ENCODE measurements at places on chromosomes 13 and 19.

DNA sequence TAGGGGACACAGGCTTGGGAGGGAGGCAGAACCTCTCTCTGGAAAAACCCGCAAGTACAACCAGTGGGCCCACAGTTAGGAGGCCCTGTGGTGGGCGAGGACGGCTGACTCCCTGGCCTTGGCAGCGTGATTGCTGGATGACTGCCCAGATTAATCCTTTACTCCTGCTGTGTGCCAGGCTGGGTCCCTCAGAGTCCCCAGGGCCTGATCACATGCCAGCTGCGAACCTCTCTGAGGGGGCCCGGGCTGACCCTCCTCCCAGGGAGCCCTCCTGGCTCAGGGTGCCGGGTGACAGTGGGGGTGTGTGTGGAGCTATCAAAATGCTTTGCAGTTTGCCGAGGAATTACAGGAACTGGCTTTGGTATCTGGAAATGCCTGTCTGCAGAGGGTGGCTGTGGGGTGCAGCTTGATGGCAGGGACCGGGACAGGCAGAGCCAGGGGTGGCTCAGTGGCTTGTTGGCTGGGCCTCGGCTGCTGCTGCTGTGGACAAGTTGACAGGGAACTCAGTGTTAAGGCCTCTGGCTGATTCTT lies 48.9 kb downstream of the DNM2 start:
- DNase-seq, result peak; percentile 20

DNA sequence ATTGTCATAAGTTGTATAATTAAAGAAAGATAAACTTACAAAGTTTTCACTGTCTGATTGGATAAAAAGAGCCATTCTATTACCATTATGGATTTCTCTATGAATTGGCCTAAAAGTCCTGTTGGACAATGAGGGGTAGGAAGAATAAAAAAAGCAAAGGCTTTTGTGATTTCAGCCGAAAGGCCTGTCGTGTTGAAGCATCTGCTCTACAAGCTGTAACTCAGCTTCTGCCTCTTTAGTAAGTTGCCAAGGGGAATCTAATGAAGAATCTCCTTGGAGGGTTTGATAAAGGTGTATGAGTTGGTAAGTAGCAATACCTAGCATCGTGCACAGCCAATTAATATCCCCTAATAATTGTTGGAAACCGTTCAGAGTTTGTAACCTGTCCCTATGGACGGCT lies 25.2 kb upstream of the ERVV-1 start:
- no peak for DNase-seq

GRCh38 chr13:21672796-21673538 lies 2.1 kb downstream of the FGF9 start:
- DNase-seq, result no peak

DNA sequence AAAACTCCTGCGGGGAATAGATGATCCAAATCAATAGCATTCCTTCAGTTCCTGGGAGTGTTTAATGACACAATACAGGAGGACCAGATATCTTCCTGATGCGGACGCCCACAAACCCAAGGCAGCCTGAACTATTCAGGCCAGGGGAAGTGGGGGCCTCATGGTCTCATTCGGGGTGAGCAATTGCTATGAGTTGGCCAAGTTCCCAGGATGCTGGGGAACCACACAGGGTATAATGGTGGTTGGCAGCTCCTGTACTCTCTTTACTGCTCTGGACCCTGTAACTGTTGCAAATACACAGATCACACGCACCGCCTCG lies 401.2 kb downstream of the IRS2 start:
- DNase-seq, result peak; percentile 75

DNA sequence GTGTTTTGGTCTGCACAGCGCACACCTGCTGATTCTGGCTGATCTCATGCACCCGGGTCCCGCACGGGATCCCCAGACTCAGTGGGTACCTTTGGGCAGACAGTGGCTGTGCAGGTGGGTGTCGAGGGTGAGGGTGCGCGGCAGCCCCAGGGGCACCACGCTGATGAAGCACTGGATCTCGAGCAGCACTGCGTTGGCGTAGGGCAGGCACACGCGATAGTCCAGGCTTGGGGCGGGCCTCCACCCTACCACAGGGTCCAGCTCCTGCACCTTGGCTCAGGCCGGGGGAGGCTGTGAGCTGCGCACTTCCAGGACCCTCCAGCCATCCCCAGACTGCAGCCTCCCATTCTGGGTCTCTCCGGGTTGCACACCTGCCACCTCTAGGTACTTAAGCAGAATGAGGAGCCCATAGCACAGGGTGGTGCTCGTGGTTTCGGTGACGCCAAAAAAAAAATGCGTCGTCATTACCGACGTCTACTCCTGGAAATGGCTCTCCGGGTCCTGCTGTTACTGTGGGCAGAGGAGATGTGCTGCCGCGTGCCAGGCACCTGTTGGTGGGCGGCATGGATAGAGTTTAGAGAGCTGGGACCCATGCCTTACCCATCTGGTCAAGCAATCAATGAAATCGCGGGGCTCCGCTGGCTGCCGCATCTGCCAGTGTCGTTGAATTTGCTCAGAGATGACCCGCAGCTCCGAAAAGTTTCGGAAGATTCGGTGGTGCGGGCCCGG lies 10.5 kb downstream of the EGLN2 start:
- DNase-seq, result no peak

GRCh38 chr13:76975863-76976262 lies 16.0 kb upstream of the CLN5 start:
- no peak for DNase-seq

Measured in iris pigment epithelial cell (primary cell).